ENCODE measurements at places on chromosomes 5 and 9. TPM values are rescaled to one million over a fixed set of nuclear protein-coding genes. Genes with fewer than 3 reads are reported as not detected.

DNA sequence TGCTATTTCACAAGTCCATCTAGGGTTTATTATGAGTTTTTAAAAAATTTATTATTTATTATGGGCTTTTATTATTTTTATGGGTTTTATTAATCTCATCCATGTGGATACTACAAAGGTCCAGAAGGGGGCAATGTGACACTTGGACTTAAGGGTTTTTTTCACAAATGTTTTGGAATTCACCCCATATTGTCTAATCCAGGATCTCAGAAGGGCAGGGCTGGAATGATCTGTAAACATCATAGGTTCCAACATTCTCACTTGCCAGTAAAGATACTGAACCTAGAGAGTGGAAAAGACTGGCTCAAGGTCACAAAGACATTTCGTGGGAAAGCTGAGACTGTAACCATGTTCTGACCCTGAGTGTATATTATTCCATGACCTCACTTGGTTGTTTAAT is 35.6 kb downstream of the NIM1K start:
- H3K27ac ChIP-seq = no peak overlapping the region
- H3K4me3 ChIP-seq = no peak overlapping the region
- no peaks in the 10 kb centered on the region for H3K36me3 ChIP-seq
- no peak for DNase-seq

BTNL3 gene
- total RNA-seq = not detected

GRCh38 chr5:40494631-40495236 is 185.0 kb upstream of the PTGER4 start:
- H3K36me3 ChIP-seq = no peaks in the 10 kb centered on the region
- no peak overlapping the region for H3K27ac ChIP-seq
- no peak for DNase-seq
- no peak overlapping the region for H3K4me3 ChIP-seq

DNA sequence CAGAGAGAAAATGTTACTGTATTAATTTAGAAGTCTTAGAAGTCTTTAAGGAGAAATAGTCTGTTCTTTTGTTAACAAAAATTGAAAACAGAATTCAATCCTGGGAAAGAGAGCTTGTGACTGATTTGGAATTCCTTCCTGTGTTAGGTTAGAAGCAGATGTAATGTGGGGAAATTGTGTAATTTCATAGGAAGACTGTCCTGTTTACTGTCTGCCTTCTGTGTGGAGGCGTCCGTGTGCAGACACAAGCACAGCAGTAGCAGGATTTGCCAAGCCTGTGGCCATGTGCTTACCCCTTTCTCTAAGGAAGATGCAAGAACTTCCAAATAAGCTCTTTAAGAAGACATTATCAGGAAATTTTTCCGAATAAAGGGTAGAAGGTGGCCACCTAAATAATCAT is 36.7 kb upstream of the F2R start:
- no peak overlapping the region for H3K27ac ChIP-seq
- H3K36me3 ChIP-seq = no peaks in the 10 kb centered on the region
- no peak overlapping the region for H3K4me3 ChIP-seq
- DNase-seq = no peak
- H3K27me3 ChIP-seq = no peaks in the 10 kb centered on the region
- no peaks in the 10 kb centered on the region for H3K4me1 ChIP-seq

SH3RF2 gene
- total RNA-seq = 6.6 TPM

OR1J2 gene
- not detected for total RNA-seq

WWC1 gene
- 59.6 TPM for total RNA-seq

PIK3R1 gene
- 193 TPM for total RNA-seq

C5orf34 gene
- 3.3 TPM for total RNA-seq

DNA sequence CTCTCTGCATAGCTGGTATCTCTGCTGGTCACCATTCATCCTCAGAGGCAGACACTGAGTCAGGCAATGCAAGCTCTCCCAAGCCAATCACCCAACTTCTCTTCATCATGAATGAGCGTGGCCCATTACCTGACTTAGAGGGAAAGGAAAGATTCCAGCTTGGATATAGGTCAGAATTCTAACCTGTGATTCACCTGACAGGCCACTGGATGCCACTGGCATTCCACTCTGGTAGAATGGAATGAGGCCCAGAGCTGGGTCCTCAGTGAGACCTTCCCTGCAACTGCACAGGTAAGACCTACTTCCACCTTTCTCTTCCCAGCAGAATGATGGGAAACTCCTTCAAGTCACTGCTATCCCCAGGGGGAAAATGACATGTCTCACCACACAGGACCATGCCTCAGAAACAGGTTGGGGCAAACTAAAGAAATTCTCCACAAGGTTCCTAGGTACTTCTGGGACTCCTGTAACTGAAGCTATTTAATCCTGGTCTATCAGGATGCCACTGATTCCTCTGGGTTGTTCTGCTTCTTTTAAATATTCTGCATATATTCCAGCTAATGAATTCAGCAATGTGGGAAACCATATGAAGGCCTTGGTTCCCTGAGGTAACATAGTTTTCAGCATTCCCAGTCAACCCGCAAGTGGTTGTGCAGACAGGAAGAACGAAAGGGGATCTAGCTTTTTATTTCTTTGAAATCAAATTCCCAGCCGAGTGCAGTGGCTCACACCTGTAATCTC is 62.0 kb downstream of the SUSD1 start:
- H3K27ac ChIP-seq = no peak overlapping the region
- H3K4me3 ChIP-seq = no peak overlapping the region
- no peaks in the 10 kb centered on the region for H3K4me1 ChIP-seq
- no peaks in the 10 kb centered on the region for H3K36me3 ChIP-seq
- H3K27me3 ChIP-seq = no peaks in the 10 kb centered on the region

All from breast epithelium (tissue), 4 donors.